ENCODE measurements at places on chromosomes 5 and 9.

GRCh38 chr9:126293522-126293889 is 33.1 kb upstream of the MVB12B start:
- no peak for DNase-seq

- no peak for DNase-seq
Observed at GRCh38 chr9:137368431-137369035, 54.4 kb downstream of the EXD3 start.

- no peak for DNase-seq
Observed at GRCh38 chr9:134742822-134743535, 101.4 kb downstream of the COL5A1 start.

DNA sequence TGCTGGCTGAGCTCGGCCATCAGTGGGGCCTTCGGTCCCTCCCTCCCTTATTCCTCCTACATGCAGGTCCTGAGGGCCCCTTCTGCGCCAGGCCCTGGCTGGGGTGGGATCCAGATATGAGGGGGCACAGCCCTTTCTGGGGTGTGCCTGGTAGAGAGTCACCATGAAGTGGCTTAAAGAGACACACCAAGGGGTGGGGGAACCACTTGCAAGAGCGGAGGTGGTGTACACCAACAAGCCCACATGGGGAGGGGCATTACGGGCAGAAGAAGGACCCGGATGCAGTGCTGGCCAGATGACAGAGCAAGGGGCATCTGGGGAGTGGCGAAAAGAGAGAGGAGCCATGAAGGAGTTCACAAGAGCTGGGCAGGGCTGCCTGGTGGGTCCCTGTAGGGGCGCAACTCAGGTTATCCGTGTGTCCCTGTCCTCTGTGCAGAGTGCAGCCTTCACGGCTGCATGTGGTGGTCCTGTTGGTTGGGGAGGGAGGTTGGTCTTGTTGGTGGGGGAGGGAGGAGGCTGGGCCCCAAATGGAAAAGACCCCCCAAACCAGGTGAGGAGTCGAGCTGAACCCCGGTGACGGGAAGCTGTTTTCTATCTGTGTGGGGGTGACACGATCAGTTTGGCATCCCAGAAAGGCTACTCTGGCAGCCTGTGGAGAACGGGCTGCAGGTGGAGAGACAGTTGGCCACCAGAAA is 158.1 kb downstream of the DAB2IP start:
- no peak for DNase-seq

- peak; percentile 76 for DNase-seq
Observed at GRCh38 chr9:90458485-90458884, 184.1 kb downstream of the DIRAS2 start.

- no peak for DNase-seq
Observed at GRCh38 chr5:153823036-153823435, 215.7 kb downstream of the FAM114A2 start.

- no peak for DNase-seq
Observed at GRCh38 chr5:138754699-138755057, 1.5 kb downstream of the CTNNA1 start.

DNA sequence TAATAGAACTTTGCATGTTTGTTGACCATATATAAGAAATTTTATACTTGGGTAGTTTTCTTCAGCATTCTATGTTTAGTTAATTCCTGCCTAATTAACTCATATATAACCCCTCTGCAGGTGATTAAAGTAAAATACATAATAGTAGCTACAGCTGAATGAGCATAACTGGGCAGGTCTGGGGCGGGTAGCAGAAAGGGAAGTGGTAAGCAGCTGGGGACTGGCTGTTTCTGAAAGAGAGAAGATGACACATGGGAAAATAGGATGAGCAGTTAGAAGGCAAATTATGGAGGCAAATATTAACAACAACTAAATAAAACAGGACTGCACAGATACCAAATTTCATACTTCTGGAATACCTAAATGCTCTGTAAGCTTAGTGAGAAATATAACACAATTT is 128.1 kb downstream of the CPLANE1 start:
- DNase-seq = no peak

All from NCI-H146 (cell line).